Smooth muscle cell of bladder (primary cell): ENCODE measurements at places on chromosomes 5 and 9. TPM values are rescaled to one million over a fixed set of nuclear protein-coding genes. Genes with fewer than 3 reads are reported as not detected.

PLPP7 gene
- 6.8 and 14.0 TPM in 2 replicates for total RNA-seq

ZNF618 gene
- total RNA-seq: 5.4 and 7.5 TPM in 2 replicates

SPATA31A3 gene
- total RNA-seq: not detected in 2 replicates

PPP3R2 gene
- not detected in 2 replicates for total RNA-seq

FREM1 gene
- under 0.01 and 0.09 TPM in 2 replicates for total RNA-seq

COL15A1 gene
- 164 and 267 TPM in 2 replicates for total RNA-seq

LCP2 gene
- total RNA-seq: not detected in 2 replicates

SLC22A4 gene
- total RNA-seq: 0.83 and 1.00 TPM in 2 replicates

CERCAM gene
- 71.5 and 120 TPM in 2 replicates for total RNA-seq

NPDC1 gene
- 12.1 and 18.4 TPM in 2 replicates for total RNA-seq
